ENCODE measurements at places on chromosomes 11 and 22.

DNA sequence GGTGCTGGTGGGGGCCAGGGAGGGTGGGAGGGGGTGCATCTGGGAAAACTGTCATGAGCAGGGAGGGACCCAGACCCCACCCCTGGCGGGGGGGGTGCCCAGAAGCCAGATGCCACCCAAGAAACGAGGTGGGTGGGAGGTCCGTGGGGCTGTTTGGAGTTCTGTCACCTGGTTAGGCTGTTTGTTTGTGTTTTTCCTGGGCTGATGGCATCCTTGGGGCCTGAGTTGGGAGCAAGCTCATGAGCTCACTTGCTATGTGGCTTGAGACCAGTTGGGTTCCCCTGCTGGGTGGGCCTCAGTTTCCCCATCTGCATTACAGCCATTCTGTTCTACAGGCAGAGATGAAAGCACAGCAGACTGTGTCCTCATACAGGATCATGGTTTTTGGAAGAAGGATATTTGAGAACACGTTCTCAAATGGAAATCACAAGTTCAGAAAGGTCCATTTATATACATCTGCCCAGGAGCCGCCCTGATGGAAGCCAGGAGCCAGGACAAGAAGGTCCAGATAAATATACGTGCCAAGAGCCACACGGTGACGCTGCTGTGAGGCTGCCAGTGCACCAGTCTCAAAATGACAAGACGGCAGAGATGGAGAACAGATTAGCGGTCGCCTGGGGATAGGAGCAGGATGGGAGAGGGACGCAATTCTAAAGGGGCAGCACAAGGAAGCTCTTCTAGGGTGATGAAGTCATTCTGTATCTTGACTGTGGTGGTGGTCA is 312.9 kb downstream of the MN1 start:
- no peak for DNase-seq

DNA sequence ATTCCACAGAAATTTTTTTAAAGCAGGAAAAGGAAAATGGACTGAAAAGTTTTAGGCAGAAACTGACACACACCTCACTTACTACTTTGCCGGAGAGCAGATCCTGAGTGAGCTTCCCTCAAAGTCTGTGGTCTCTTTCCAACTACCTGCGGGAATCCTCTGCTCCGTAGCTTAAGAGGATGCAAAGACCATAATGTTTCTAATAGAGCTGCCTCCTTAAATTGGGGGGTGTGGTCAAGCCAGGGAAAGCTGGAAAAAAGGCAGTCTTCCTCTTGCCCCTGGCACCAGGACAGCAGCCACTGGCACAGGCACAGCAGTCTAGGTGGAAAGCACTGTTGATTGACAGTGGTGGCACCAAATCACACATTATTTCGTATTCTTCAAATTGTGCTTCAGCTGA is at the start of gene ETS1:
Gene ETS1, minus strand, starts transcription at position 144 of the 400 bp plus-strand sequence. CDS start 14,428 bp downstream, outside the sequence.
- no peak for DNase-seq

DNA sequence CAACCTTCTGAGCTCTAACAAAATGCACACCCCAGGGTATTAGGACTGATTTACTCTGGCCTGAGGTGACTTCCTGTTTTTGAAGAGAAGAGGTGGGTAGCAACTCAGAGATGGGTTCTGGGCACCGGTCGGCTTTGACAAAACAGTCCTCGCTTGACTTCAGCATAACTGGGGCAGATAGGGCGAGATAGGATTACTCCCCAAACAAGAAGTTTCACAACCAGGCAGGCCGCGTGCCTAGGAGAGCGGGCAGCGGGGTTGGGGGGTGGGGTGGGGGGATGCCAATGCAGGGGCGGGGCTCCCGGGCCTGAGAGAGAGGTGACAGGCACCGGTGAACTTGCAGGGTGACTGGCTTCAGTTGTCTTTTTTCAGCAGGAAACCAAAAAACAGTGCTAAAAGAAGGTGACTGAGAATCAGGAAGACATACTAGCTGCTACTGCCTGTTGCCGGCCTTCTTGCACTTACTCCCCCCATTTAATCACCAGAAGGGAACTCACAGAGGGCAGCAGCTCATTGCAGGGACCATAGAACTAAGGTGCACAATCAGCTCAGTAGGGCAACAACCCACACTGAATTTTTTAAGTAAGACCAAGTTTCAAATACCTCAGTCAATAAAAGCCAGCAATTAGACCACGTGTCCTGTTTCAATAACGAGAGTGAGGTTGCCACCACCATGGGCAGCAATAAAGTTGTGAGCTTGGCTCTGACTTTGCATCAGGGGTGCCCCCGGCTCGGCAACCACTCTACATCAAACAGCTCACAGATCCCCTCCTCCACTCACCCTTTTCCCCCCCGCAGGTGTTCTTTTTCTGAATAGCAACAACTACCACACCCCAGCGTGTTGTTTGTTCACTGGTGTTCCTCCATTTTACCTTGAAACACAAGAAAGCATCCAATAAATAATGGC is 37.2 kb upstream of the ETS1 start:
- DNase-seq, result no peak

DNA sequence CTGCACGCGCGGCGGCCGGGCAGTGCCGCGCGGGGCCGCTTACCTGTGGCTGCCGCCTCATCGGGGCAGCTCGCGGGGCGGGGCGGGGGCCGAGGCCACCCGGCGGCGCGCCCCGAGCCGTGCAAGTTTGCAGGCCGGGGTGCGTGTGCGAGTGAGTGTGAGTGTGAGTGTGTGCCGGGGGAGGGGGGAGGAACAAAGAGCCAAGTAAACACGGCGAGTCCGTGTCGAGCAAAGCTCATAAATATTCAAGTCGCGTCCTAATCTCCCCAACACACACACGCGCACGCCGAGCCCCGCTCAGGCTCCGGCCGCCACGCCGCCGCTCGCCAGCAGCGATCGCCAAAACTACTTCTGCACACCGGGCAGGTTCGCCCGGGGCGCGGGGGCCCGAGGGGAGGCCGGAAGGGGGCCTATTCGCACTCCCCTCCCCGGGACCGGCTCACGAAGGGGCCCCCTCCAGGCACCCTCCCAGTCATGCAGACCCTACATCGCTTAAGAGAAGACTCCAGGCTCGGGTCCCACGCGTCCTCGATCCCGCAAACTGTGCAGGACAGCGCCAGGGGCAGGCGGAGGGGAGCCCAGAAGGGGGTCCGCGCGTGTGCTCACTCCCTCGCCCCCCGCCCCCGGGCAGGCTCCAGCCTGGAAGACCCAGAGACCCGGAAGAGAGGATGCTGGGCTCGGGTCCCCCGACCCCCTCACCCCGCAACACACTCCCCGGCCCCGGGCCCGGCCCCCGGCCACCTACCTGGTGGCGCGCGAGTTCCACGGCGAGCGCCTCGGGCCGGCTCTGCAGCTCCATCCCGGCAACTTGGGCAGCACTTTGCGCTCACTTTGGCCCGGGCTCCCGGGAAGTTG is 827 bp downstream of the PHF21B start:
- DNase-seq, result no peak

GRCh38 chr22:44309647-44310046 is 3.1 kb downstream of the SHISAL1 start:
- no peak for DNase-seq

DNA sequence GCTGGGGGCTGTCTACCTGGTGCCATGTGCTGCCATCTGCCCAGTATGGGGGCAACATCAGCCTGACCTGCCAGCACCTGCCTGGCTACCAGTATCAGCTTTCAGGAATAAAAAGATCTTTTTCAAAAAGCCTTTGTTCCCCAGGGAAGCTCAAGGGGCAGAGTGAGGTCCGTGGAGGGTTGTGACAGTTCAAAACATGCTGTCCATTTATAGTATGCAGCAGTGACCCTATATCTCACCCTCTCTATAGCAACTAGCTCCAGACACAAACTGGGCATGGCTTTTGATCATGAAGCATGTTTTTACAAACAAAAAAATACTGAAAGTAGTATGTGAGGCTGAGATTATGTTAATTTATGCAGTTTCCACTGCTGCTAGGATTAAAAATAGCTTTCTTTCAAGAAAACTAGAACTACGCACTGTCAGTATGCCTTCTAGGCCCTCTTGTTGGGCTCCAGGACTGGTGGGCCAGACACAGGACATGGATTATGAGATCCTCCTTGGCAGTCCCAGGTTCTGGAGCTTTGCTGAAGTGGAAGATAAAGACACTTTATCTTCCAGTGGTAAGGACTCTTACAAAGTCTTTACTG is 23.4 kb downstream of the NAV2 start:
- DNase-seq, result no peak

DNA sequence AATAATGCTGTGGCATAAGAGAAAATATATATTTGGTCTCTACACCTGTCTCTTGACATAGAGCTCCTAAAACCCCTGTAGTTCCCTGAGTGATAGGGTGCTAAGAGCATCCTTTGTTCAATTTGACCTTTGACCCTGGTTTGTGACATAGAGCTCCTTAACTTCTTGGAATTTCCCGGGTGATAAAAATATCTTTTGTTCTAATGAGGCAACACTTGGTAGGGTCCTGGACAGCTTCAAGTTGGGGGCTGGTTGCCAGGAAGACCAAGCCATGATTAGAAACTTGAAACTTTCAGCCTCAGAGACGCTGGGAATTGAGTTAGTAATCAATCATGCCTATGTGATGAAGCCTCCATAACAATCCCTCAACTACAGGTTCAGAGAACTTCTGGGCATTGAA is 105.4 kb downstream of the CASP12 start:
- no peak for DNase-seq

- DNase-seq, result no peak
Observed at GRCh38 chr11:131690776-131691175, 320.4 kb downstream of the NTM start.

- DNase-seq, result no peak
Observed at GRCh38 chr11:72758304-72758689, 6.1 kb upstream of the ARAP1 start.

DNA sequence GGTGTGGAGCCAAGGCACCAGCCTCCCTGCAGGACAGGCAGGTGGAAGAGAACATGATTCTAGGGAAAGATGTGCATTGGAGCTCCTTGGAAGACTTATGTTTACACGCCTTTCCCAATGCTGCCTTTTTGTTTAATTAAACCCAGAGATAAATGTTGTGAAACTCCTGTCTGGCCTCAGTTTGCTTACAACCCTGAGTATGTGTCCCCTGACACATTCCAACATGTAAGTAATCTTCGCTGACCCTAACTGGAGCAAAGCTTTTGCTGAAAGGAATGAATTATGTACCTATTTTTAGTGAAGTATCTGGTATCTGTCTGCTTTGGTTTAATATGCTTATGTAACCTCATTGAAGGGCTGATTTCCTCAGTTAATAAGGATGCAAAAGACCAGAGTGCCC is 56.7 kb downstream of the APIP start:
- no peak for DNase-seq

DNA sequence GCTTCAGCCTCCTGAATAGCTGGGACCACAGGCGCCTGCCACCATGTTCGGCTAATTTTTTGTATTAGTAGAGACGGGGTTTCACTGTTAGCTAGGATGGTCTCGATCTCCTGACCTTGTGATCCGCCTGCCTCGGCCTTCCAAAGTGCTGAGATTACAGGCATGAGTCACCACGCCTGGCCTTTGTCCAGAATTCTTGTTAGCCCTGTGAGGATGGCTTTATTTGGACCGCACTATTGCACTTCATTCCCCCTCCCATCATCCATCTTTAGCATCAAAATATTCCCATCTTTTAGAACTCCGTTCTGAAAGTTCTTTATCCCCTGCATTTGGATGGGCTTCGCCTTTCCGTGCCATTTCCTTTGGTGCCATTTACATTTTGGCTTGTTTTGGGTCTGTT is 2.6 kb downstream of the SAMM50 start:
- DNase-seq, result no peak

GRCh38 chr11:33542921-33543320 is 157.7 kb downstream of the C11orf91 start:
- no peak for DNase-seq

DNA sequence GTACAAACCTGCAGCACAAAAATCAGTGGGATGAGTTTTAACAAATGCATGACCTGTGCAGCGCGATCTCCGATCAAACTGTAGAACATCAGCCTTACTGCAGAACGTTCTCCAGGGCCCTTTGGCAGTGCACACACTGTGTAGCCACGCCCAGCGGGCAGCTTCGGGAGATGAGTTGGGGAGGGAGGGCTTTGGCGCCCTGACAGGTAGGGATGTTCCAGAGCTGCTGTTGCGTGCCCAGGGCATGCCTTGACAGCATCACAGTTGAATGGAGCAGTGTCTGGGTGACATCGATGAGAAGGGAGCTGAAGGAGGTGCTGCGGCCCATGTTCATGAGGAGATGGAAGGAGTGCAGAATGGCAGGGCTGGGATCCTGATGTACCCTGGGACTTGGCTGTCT is 80.2 kb downstream of the TBC1D22A start:
- no peak for DNase-seq

GRCh38 chr11:66906061-66906733 is 49.3 kb downstream of the LRFN4 start:
- no peak for DNase-seq

DNA sequence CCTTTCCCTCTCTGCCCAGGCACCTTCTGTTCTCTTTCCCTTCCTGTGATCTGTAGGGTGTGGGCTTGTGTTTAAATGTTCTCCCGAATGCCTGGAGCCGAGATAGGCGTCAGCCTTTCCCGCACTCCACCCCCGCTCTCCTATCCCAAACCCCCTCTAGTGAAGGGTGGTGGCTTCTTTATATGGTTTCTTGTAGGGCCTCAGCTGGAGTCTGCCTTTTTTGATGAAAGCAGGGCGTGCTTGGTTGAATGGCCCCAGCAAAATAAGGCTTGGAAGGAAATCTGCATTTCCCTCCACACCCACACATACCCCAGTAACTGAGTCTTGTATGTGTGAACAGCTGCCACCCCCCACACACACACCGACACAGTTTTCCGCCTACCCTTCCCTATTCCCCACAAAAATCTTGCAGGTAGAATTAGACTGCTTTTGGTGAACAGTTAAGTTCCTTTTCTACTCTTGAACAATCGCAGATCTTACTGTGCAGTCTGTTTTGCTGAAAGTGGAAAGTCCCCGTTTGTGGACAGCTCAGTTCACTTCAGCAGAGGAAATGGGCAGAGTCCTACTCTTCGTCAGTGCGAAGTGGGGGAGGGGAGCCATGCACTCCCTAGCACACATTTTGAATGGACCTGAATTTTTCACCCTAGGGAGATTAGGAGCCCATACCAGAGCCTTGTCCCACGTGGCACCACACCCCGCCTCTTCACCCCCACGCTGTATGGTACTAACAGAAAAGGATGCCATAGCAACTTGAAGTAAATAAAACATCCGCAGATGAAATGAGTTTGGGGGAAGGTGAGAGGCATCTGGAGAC is 25.5 kb upstream of the GRK2 start:
- DNase-seq, result no peak

DNA sequence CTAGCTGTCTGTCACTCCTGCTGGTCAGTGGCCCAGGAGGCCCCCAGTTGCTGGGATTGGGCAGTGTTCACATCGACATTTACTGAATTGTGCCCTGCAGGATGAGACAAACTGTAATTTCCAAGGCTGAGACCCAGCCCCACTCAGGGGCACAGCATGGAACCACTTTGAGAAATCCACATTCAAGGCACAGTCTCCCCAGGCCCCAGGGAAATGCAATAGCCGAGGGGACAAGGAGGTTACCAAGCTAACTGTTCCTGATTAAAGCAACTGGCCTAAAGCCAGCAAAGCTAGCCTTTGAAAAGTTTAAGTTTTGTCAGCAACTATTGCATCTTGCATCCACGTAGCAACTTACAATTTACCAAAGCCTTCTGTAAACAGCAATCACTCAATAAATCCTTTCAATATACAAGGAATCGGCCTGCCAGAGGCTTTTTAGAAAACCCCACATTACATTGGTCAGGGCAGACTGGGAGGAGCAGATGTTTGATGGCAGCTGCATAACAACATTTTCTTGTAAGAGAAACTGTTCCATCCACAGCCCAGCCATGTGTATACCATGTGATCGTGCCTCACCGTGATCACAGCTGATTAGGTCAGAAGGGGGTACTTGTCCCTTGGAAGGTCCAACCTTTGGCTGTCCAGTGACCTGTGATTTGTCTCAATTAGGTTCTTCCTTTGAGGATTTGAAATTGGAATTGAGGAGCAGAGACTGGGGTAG is 103.9 kb downstream of the TENM4 start:
- no peak for DNase-seq

GRCh38 chr22:23251445-23252093 is 71.3 kb downstream of the BCR start:
- no peak for DNase-seq
